ENCODE measurements at places on chromosomes 7 and 10.

- no peak for DNase-seq
These were observed 1.5 kb upstream of the LAMB1 start for GRCh38 chr7:108004220-108005142.

DNA sequence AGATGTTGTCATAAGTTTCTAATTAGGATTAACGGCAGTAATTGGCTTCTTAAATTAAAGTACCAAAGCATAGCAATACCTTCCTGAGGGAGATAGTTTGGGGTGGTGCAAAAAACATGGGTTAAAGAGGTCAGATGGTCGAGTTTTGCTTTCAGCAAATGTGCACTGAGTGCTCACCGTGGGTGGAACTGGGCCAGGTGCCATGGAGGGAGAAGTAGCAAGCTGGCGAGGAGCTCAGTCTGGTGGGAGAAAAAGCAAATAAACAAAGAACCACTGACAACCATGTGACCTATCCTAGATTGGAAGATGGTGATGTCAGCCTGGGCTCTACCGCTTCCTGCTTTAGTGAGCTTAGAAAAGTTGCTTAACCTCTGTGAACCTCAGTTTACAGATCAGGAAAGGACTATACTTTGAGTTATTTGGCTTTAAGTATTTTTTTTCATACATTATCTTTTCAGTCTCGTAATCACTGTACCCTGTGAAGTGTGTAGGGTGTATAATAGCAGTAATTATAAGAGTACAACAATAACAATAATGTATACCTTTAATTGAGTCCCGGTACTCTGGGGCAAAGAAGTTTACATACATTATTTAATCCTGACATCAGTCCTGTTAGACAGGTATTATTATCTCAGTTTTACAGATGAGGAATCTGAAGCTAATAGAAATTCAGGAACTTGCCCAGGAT, 69.0 kb upstream of the PDCD4 start:
- no peak for DNase-seq

- no peak for DNase-seq
These were observed 74.8 kb upstream of the RPA3 start for GRCh38 chr7:7793249-7793648.

- DNase-seq = no peak
These were observed 254.9 kb upstream of the PHF14 start for GRCh38 chr7:10718768-10719167.

- DNase-seq = no peak
These were observed 9.2 kb upstream of the DDIT4 start for GRCh38 chr10:72264536-72264935.

GRCh38 chr10:120584786-120585185, 127.8 kb downstream of the PLPP4 start:
- DNase-seq = no peak

GRCh38 chr10:6153845-6154244, 48.9 kb upstream of the PFKFB3 start:
- no peak for DNase-seq

GRCh38 chr10:96683065-96683464, 37.2 kb downstream of the PIK3AP1 start:
- no peak for DNase-seq
